ENCODE measurements at places on chromosomes 5 and 9.

DNA sequence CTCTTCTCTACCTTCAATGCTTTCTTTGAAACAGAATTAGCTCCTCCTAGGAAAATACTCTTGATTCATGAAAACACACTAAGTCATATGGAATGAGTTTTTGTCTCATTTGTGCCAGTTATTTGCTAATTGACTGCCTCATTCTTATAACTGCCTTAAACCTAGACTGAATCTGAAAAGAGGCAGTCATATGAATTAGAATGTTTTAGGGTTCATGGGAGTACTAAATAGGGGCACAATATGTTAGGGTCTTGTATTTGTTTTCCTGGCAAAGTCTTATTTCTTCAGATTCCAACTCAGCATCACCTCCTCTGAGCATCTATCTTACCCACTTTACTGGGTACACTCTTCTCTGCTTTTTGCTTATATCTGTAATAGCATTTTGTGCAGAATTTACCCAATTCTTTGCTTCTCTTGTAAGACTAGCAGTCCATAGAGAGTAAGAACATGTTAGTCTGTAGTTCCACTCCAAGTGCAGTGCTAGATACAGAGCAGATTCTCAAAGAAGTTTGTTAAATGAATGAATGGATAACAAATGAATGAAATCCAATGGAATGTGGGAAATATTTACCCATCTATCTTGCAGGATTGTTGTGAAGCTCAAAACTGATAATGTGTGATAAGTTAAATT lies 43.9 kb upstream of the ALDH1A1 start:
- no peak for DNase-seq

- DNase-seq = no peak
These were observed 268.8 kb downstream of the NSG2 start for GRCh38 chr5:174314261-174314660.

- DNase-seq = no peak
These were observed 102.2 kb upstream of the SLCO6A1 start for GRCh38 chr5:102600964-102601363.

DNA sequence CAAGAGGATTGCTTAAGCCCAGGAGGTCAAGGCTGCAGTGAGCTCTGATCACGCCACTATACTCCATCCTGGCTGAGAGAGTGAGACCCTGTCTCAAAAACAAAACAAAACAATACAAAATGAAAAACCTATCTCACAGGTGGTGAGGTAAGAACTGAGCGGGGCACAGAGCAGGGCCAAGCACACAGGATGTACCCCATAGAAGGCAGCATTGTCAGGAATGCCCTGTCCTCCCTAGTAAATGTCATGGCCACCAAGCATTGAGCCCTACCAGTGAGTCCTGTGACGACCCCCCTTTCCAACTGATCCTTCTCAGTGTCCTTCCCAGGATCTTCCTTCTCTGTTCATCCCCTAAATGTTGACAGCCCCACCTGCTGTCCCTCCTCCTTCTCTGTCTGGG lies 44.6 kb upstream of the ALDH1B1 start:
- DNase-seq = no peak

DNA sequence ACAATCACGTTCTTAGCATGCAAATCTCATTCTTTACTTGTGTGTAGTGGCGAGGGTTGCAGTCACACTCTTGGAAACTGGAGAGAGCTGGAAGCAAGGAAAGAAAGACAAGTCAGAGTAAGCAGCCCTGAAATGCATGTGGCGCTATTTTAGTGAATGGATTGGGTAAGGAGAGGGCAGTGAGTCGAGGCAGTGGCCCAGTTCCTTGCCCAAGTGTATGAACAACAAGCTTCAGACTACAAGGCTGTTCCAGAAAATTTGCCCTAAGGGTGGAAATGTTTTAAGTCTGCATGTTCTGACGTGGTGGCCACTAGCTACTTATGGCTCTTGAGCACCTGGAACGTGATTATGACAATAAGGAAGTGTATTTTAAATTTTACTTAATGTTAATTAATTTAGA lies 59.4 kb upstream of the PTPN3 start:
- no peak for DNase-seq

DNA sequence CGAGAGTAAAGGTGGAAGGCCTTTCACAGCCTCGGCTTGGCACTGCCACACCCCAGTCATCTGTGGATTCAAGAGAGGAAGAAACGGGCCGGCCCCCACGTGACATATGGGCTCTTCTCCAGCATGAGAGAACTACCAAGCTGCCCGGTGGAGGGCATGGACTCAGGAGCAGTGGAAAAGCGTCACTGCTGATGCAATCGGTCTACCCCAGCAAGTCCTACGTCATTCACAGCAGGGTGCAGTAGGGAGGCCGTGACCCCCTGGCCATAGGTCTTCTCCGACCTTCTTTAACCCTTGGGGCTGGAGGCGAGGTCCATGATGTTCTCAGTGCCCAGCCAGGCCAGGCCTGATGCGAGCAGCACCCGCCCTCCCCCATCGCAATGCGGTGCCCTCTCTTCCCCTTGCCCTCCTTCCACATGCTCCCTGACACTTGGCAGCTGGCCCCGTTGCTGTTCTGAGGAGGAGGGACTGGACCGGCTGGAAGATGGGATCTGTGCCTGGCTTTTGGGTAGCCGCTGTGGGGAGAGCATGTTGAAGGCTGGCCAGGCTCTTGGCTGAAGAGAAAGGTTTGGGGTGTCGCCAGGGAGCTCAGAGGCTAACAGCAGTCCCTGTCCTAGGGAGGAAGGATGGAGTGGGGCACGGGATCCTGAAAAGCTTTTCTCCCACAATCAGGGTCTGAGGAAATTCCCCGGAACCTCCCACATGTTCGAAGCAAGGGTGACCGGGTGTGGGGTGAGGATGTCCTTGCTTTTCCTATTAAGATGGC lies 89.8 kb downstream of the LIFR start:
- peak; percentile 48 for DNase-seq

GRCh38 chr9:119221276-119221675 lies 148.0 kb downstream of the BRINP1 start:
- DNase-seq = no peak

DNA sequence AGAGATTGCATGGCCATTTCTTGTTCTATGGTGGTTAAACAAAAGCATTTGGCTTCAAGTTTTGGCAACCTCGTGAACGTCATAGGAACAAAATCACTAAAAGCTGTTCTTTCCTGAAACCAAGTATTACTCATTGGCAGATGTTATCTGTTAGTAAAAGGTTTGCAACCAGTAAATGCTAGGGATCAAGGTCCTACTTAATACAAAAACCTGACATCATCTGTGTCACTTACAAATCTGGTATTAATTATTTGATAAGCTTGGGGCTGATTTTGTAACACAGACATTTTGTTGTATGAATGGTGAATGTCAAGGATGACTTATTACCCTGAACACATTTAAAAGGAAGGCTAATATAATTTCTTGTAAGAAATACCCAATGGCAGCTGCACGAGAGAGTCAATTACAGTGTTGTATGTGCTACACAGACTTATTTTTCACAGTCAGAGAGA lies 486.4 kb upstream of the ZNF608 start:
- DNase-seq = no peak

DNA sequence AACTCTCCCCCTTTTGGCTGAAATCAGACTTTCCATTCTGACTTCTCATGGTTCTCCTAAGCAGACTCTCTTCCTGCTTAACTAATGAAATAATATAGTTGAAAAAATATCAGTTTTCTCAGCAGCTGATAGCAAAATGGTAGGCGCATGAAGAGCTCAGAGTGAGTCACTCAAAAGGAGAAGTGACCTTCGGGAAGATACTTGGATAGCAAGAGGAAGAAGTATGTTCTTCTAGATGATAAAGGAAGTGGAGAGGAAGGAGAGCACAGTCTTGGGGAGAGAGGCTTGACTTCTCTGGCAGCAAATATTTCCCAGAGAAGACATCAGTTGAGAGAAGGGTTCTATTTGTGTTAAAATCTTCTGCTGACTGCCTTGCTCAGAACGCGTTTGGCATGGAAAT lies 101.5 kb downstream of the TAF11L14 start:
- DNase-seq = no peak

DNA sequence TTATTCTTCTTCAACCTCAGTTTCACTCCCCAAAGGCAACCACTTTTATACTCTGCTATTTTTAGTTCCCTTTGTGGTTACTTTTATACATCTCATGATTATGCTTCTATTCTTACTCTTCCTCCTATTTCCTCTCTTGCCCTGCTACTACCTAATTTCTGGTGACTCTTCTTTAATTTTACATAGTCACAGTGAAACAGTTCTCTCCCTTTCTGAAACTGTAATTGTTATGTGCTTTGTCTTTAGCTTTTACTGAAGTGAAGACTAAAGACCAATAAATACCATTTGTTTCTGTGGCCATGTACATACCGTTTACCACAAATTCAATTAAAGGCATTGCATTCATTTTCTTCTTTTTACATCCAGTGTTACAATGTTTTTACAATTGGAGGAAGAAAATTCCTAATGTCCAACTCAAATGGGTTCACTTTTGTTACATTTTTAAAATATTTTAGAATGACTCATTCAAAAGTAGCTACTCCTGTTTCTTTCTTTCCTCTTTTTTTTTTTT lies 410.6 kb downstream of the PSAT1 start:
- no peak for DNase-seq

GRCh38 chr9:99593610-99594009 lies 228.1 kb upstream of the NR4A3 start:
- no peak for DNase-seq

- DNase-seq = peak; percentile 60
These were observed 842 bp upstream of the ANGPTL2 start for GRCh38 chr9:127123064-127123890.

GRCh38 chr5:150758203-150758530 lies 650 bp downstream of the DCTN4 start:
- DNase-seq = no peak

DNA sequence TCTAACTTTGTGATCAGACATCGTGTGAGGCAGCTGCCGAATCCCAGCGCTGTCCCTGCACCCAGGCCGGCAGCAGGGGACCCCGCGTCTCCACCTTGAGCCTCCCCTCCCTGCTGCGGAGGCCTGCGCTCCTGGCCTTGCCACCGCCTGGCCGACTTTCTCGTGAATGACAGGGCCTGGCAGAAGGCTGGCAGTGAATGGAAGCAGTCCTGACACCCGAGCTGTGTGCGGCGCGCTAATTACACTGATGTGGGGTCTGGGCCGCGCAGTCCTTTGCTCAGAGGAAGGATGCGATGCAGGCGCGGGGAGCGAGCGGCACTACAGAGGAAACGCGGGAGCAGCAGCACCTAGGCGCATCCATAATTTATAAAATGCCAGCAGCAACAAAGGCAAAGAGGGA lies 40.3 kb downstream of the POU4F3 start:
- no peak for DNase-seq
